ENCODE measurements at places on chromosomes 3 and 15.

DNA sequence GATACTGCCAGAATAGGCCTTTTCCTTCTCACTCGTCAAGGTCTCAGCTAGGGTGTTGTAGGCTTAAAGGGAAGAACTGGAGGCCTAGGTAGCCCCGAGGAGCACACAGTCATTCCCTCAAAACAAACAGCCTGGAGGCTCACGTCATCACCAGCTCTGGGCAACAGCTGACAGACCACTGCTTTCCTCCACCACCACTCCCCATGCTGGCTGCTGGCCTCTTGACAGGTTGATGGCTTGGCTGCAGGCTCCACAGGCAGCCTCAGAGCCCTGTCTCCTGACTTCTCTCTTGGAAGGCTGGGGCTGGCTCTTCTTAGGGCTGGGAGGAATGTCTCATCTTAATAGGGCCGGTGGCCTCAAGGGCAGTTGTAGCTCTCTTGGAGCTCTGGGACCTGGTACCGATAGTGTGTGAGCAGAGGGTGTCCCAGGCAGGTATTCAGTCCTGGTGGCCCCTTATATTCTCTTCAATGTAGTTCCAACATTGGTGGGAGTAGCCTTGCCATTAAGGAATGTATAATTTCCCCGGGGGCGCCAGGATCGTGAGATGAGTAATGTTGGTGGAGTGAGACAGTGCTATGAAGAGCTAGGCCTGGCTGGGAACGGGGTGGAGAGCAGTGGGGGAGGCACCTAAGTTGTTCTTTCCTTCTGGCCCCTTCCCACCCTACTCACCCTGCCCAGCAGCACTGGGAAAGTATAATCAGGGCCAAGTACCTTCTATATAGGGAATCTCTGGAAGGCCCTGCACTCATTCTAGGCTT, 6.1 kb upstream of the AP2M1 start:
- DNase-seq = no peak

GRCh38 chr3:197181741-197182140, 116.7 kb downstream of the DLG1 start:
- DNase-seq = no peak

DNA sequence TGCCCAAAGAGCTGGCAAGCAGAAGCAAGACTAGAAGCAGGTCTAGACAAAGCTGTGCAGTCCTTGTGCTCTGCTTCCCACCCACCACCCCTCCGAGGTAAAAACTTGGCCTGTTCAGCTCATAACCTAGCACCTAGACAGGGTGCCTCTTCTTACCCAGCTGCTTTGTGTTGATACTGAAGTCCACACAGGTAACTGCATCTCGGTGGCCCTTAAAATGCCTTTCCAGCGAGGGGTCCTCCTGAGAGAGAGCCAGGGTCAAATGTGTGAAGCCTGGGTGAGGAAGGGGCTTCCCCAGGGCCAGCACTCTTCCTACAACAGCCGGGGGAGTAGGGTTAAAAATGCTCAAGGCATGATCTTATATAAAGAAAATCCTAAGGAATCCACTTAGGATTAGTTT, 3.4 kb downstream of the POC1A start:
- no peak for DNase-seq

- no peak for DNase-seq
Observed at GRCh38 chr3:43074482-43074881, 31.4 kb downstream of the POMGNT2 start.

DNA sequence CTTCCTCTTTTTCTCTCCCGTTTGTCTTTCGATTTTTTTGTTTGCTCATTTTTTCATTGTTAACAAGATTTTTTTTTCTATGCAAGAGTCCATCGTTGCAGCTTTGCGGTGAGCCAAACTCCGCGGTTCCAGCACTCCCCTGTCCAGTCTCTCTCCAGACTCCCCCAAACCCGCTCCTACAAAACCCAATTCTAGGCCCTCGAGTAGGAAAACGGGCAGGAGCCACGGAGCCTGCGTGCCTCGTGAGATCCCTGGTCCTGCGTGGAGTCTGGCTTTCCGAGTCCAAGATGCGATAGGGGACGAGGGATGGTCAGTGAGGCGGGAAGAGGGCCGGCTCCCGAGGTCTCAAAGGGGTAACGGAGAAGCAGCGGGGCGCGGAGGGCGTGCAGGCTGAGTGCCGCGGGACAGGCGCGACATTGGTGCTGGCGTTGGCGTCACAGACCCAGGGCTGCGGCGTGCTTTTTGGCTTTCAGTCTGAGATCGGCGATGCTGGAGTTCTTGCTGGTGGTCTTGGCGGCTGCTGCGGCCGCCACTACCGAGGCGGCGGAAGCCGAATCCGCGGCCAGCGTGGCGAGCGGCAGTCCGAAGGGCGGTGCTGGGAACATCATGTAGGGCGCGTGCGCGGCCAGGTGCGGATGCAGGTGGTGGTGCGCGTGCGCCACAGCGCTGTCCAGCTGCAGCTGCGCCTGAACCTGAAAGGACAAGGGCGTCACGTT, 8.5 kb downstream of the SHOX2 start:
- DNase-seq = no peak

GRCh38 chr3:190083635-190084034, 37.1 kb downstream of the P3H2 start:
- no peak for DNase-seq

DNA sequence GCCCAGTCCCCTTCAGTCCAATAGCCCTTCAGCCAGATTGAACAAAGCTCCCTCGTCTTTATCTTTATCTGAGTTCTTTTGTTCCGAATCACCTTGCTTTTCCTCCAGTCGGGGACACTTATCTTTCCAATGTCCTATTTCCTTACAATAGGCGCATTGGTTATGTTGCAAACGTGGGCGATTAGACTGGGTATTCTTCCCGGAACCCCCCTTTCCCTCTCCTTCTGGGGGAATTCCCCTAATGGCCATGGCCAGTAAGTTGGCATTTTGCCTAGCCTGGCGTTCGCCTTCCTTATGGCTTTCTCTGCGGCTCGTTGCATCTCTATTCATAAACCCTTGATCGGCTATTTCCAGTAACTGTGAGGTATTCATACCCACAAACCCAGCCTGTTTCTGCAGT, 82.2 kb upstream of the VEPH1 start:
- no peak for DNase-seq

GRCh38 chr3:145087038-145087437, 1073.9 kb downstream of the PLOD2 start:
- no peak for DNase-seq

GRCh38 chr3:195365371-195365770, 77.4 kb downstream of the ACAP2 start:
- no peak for DNase-seq

GRCh38 chr15:38217191-38217595, 35.4 kb upstream of the SPRED1 start:
- DNase-seq = no peak
